Aorta (tissue), 5 donors: ENCODE measurements at places on chromosomes 1 and 21. TPM values are rescaled to one million over a fixed set of nuclear protein-coding genes. Genes with fewer than 3 reads are reported as not detected.

Gene MRPL55
- total RNA-seq = 27.4 TPM

Gene SPATA17
- 0.32 TPM for total RNA-seq

Gene PKP1
- 0.16 TPM for total RNA-seq

Gene LAMB3
- total RNA-seq = 0.84 TPM
